Left lung (tissue), 14 donors: ENCODE measurements at places on chromosomes 2 and 18. TPM values are rescaled to one million over a fixed set of nuclear protein-coding genes. Genes with fewer than 3 reads are reported as not detected.

The ANKRD30BL gene
- polyA plus RNA-seq = 0.44 TPM

GRCh38 chr18:12011199-12011956, 30.1 kb downstream of the IMPA2 start:
- no peak for DNase-seq

The PLEKHB2 gene
- polyA plus RNA-seq = 35.8 TPM

DNA sequence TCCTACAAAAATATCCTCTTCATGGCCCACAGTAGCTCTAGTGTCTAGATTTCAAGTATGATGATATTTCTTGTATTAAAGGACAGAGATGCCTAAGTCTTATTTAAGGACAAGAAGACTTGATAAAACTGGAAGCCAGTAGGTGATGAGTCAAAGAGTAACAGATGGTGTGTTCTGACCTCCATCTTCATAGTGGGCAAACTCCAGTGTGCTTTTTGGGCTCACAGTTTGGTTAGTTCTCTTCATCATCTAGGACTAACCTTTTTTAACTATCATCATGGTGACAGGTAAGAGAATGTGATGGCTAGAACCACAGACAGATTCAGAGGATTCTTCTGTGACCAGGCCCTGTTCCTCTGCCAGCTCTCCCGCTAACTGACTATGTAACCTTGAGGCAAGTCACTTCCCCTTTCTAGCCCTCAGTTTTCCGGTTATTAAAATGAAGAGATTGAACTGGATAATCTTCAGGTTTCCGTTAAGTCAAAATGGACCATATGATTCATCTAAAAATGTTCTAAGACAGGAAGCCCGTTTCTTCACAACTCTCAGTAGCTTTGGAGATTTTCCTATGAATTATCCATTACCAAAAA, 140.3 kb upstream of the RASGRP3 start:
- DNase-seq = no peak

DNA sequence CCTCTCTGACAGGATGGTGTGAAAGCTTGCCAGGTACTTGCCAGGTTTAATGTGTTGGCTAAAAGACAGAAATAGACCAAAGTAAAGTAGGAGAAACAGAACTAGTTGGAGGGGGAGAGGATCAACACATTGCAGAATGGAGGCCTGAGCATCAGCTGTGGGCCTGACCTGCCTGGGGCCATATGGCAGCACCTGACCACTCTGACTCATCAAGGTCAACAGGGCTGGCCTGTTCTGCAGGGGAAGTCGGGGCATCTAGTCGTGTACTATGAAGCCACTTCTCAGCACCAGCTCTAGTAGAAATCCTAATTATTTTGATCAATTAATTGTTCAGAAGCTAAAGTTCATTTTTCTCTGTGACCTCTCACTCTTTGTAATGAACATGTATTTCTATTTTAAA, 35.8 kb upstream of the NOSTRIN start:
- no peak for DNase-seq

The CD8A gene
- 0.79 TPM for polyA plus RNA-seq

The CROCC2 gene
- polyA plus RNA-seq = 3.7 TPM

The GALNT5 gene
- 6.5 TPM for polyA plus RNA-seq

The FABP1 gene
- not detected for polyA plus RNA-seq

The TNFRSF11A gene
- 4.6 TPM for polyA plus RNA-seq

GRCh38 chr2:150431561-150432311, 55.7 kb downstream of the RND3 start:
- DNase-seq = no peak
